ENCODE measurements at places on chromosomes 11 and 22. TPM values are rescaled to one million over a fixed set of nuclear protein-coding genes. Genes with fewer than 3 reads are reported as not detected.

GRCh38 chr11:64665411-64665821 is 57.6 kb downstream of the NRXN2 start:
- no peak for DNase-seq

GRCh38 chr11:719214-720016 is 13.4 kb downstream of the EPS8L2 start:
- DNase-seq = peak; percentile 24

PNPLA3 gene
- total RNA-seq = 0.23 TPM

GAB4 gene
- total RNA-seq = not detected

- peak; percentile 65 for DNase-seq
Observed at GRCh38 chr11:17978553-17979287, 34.1 kb downstream of the SERGEF start.

- no peak for DNase-seq
Observed at GRCh38 chr11:117884994-117885393, 8.5 kb upstream of the FXYD6 start.

GRCh38 chr11:111193924-111194490 is 51.5 kb upstream of the POU2AF2 start:
- no peak for DNase-seq

DNA sequence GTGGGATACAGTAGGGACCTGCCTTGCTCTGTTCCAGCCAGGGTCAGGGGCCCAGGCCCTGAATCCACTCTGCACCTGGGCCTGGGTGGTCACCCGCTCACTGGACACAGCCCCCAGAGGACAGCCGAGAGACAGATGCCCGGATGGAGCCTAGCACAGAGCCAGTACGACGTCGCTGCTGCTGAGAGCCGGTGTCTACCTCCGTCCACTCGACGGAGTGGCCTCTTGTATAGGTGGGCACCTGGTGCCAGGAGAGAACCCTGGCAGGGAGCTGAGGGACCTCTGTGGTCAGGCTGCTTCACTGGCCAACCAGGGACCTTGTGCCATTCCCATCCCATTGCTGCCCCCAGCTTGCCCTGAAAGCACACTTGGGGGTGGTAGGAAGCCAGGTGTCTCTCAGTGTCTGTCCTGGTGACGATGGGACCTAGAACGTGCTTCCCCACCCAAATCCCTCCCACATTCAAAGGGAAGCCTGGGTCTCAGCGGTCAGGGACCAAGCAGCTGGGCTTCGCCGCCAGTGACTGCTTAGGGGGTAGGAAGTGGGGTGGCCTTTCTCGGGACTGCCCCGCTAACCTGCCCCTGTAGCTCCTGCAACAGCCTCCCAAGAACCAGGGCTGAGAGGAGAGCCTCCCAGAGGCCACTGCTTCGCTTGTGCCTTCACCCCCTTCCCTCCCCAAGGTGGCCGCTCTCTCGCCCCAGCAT is 10.3 kb upstream of the CERK start:
- peak; percentile 54 for DNase-seq

- no peak for DNase-seq
Observed at GRCh38 chr11:96963375-96963774, 573.6 kb downstream of the JRKL start.

DNA sequence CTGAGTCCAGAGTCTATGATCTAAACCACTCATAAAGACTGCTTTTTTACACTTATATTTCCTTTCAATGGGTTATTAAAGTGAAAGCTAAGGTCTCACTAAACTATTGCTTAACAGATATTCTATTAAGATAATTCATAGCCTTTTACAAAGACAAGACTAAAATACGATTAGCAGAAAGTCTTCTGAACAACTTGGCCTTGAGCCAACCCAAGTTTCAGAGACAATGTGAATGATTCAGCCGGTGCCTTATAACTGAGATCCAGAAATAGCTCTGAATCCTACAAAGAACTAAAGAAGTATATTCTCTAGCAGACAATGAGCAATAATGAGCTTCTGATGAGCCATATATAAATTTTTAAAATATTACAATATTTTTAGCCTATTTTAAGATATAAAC is 41.5 kb upstream of the CARD18 start:
- DNase-seq = no peak

ST13 gene
- total RNA-seq = 151 TPM
